Stimulated activated CD4-positive, alpha-beta T cell treated with anti-CD3 and anti-CD28 coated beads, Interleukin-12 subunit alpha, Interleukin-12 subunit beta, amount 100 ng/mL, for 4 hours (primary cell): ENCODE measurements at places on chromosomes 2 and 18.

DNA sequence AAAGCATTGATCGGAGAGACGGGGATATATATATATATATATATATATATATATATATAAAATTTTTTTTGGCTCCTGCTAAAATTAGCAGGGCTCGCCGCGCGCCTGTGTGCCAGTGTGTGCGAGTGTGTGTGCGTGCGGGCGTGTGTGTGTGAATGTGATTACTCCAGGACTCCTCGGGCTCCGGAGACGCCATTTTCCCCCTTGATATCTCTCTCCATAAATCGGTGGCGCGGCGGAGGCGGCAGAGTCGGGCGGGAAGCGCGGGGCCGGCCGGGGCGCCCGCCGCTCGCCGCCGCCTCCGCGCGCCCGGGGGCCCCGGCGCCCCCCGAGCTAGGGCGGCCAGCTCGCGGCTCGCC, 795 bp upstream of the SETBP1 start:
- DNase-seq: peak; percentile 23

DNA sequence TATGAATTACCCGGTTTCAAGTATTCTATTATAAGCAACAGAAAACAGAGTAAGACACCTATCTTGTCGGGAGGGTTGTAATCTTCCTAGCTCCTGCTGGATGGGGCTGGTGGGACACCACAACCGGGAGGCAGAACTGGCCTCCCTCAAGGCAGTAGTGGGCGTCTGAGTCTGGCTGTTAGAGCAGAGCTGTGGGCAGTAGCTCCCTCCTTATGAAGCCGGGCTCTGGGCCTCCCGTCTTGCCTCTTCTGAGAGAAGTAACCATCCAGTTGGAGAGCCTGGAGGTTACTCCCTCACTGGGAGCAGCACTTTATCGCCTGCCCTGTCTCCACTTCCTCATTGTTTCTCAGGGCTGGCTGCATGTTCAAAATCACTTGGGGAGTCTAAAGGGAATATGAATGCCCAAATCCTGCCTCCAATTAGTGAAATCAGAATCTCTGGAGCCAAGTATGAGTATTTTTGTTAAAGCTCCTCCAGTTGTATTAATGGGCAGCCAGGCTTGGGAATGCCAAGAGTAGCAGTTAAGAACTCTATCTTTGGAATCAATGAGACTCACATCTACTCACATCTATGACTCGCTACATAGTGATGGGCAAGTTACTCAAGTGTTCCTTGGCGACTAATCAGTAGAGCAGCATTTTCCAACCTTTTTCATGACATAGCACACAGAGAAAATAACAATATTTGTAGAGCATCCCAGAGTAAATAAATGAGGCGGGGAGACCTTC, 27.3 kb upstream of the NRP2 start:
- DNase-seq: no peak

DNA sequence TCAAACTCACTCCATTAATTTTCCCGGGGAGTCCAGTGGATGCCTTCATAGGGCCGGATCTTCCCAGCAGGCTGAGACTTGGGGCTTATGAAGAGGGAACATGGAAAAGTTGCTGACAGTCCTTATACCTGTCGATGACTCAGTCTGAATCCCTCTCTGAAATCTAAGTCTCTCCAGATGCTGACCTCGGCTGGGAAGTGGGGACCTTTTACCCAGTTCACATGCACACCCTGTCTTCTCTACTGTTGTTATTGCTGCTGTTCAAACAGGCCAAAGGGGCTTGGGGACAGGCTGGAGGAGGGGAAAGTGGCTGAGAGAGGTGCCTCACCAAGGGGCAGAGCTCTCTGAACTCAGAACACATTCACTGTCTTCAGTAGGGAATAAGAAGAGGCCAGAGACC, 4.1 kb upstream of the TNP1 start:
- DNase-seq: no peak

GRCh38 chr18:44178476-44178875, 502.2 kb upstream of the SETBP1 start:
- no peak for DNase-seq

DNA sequence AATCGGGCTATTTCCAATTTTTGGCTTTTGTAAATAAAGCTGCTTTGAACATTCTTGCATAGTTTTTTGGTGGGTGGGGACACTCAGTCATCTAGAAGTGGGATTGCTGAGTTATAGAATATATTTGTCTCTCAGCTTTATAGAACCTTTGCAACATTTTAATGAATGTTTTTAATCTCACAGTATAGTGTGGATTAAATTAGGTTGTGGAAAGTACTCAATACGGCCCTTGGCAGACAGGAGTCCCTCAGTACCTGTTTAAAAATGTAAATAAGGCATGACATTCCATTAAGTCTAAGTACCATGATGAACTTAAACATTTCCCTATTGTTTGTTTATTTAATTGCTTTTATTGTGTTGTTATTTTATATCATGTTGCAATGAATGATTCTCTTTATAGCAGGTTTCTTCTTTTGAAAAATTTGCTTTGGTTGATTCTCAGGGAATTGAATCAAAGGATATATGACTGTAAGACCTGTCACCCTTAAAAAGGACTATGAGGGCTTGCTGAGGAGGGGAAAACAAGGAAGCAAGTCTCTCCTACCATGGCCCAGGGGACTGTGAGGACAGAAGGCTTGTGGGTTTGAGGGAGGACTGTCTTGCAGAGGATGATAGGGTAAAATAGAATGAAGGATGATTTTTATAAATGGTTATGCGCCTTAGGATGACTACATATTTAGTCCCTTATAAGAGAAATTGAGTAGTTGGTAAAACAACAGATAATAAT, 165.1 kb downstream of the RPIA start:
- DNase-seq: no peak

DNA sequence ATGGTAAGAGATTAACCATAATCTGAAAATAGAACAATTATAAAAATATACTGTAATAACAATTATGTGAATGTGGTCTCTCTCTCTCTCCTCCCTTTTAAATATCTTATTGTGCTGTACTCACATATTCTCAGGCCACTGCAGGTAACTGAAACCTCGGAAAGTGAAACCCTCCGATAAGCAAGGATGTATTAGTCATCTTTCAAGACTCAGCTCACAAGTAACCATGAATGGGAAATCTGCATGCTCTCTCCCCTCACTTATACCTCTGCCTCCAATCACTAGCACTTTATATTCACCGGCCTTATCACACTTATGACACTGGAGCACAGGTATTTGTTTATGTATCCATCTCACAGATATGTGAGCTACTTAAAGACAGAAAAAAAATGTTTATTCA, 139.7 kb downstream of the LRP2 start:
- DNase-seq: no peak

DNA sequence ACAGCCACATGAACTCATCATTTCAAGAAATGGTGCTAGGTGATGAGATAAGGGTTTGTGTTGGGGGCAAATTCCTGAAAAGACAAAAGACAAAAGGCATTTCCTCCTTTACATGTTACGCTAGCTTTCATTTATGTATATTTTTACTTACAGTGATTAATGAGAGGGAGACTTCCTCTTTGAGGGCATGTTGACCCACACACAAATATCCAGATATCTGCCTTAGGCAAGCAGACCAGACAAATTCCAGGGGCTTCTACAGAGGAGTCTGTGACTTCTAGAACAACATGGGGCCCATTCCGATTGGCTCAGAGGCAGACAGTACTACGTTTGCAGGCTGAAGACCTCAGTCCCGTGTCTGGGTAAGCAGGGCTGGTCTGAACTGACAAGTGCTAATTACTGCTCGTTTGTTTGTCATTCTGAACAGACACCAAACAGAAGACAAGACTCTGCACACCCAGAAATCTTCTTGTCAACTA, 74.8 kb upstream of the ST6GAL2 start:
- DNase-seq: no peak

DNA sequence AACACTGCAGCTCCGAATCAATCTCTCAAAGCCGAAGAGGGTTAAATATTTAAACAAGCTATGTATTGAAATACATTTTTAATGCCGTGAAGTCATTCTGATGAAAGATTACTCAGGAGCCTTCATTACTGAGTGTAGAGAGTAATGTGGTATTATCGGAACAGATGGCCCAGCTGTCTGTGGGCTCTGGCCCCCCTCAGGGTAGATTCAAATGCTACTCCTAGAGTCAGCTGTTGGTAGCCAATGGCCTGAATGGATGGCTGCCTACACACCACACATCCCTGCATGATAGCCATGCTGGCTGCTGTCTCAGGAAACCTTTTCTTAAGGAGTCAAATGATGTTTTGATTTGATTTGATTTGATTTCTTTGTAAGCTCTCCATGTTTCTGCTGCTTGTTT, 732.3 kb upstream of the CELF4 start:
- DNase-seq: no peak

DNA sequence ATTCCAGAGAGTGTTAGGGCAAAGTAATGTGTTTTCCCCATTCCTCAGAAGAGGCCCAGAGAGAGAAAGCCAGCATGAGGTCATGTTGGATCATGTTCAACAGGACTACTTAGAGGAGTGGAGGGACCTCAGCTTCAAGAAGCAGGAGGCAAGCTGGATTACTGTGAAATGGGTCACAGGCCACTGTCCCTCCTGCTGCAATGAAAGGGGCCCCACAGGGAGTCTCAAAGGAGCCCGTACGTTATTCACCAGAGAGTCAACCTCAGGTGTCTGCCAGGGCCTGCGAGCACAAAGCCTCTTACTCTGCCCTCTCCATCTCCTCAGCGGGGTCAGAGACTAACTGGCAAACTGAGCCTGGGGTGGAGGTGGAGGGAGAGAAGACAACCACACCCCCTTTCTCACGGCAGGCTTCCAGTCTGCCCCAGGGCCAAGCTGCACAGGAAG, 27.2 kb upstream of the ACYP2 start:
- DNase-seq: no peak

GRCh38 chr2:127388423-127389164, 819 bp upstream of the MAP3K2 start:
- DNase-seq: no peak

GRCh38 chr2:28052691-28053090, 162.2 kb downstream of the BABAM2 start:
- no peak for DNase-seq

- DNase-seq: no peak
Observed at GRCh38 chr2:2793925-2794560, 463.0 kb upstream of the MYT1L start.

- no peak for DNase-seq
Observed at GRCh38 chr2:69165091-69165880, 152.3 kb downstream of the ANTXR1 start.

DNA sequence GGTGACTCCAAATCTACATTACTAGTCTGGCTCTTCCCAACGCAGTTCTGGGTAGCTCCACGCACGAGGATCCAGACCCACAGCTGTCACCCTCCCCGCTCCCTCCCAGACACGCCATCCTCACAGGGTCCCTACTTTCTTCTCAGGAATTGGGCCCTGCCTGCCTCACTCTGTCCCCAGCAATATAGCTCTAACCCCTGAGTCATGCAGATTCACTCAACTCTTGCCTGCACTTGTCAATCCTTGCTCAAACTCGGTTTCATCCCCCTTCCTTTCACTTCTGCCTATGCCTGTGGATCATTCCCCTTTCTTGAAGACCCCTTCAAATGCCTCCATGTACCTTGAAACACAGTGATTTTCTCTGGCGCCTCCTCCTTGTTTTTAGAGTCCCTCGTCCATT, 5.0 kb downstream of the ST8SIA5 start:
- DNase-seq: no peak

DNA sequence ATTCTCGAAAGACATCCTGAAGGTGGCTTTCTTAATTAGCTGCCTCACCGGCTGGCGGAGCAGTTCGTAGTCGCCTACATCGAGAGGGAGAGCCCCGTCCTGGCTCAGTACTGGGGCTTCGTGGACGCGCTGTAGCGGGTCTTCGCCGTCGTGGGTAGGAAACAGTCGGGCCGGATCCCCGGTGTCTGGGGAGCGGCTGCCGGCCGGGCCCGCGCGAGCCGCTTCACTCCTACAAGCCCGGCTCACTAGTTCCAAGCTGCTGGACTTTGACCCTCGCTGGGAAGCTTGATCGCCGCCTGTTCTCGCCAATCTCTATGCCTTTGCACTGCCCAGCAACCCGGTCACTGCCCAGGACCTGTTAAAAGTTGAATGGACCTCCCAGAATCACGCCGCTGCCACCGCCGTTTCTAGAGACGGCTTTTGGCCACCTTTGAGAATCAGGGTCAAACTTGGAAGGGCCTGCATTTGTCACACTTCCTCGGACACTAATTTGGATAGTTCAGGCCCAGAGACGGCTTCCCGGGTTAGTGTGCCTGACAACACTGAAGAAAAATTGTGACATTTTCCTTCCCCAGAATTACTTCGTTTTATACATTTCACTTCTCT, 41.4 kb upstream of the AKAIN1 start:
- DNase-seq: peak; percentile 49

- no peak for DNase-seq
Observed at GRCh38 chr18:41410006-41410405, 545.0 kb upstream of the PIK3C3 start.

GRCh38 chr2:9652898-9653479, 22.2 kb upstream of the YWHAQ start:
- no peak for DNase-seq

DNA sequence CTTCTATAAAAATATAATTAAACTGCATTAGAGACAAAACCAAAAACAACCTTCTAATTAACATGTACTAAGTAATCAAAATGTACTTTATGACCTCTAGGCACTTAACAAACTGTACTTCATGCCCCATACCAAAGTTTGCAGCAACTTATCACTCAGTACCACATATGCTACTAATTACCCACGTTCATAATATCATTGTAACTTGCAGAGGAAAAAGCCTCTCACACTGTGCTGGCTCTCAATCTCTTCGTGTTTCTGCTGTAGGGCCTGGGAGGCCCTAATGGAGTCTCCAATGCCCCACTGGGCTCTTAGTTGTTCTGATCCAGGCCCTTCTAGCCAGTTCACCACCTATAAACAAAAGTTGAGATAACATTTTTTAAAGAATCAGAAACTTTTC, 82.1 kb upstream of the CCDC141 start:
- DNase-seq: no peak

DNA sequence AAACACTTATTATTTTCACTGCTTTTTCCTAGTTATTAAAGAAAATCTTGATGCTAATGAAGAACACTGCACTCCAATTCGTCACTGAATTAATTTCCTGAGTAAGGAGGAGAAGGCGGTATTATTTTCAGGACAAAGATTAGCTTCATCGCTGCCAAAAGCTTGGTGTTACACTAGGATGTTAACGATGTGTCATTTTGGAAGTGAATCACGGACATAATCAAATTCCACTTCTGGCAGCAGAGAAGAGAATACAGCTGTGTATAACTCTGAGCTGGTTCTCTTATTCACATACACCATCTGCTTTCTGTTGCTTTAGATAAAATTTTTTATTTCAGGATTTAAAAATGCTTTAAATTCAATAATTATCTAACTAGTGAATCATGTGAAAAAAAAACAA, 74.1 kb downstream of the SCG2 start:
- no peak for DNase-seq

- DNase-seq: no peak
Observed at GRCh38 chr2:44246436-44246835, 28.8 kb upstream of the SLC3A1 start.

GRCh38 chr18:34358923-34359322, 134.2 kb upstream of the NOL4 start:
- no peak for DNase-seq
